MM.1S (cell line): ENCODE measurements at places on chromosomes 11 and 22.

- no peak for DNase-seq
These were observed 463.2 kb downstream of the METTL15 start for GRCh38 chr11:28571371-28571770.

- DNase-seq: no peak
These were observed 12.2 kb downstream of the FAT3 start for GRCh38 chr11:92236856-92237255.

DNA sequence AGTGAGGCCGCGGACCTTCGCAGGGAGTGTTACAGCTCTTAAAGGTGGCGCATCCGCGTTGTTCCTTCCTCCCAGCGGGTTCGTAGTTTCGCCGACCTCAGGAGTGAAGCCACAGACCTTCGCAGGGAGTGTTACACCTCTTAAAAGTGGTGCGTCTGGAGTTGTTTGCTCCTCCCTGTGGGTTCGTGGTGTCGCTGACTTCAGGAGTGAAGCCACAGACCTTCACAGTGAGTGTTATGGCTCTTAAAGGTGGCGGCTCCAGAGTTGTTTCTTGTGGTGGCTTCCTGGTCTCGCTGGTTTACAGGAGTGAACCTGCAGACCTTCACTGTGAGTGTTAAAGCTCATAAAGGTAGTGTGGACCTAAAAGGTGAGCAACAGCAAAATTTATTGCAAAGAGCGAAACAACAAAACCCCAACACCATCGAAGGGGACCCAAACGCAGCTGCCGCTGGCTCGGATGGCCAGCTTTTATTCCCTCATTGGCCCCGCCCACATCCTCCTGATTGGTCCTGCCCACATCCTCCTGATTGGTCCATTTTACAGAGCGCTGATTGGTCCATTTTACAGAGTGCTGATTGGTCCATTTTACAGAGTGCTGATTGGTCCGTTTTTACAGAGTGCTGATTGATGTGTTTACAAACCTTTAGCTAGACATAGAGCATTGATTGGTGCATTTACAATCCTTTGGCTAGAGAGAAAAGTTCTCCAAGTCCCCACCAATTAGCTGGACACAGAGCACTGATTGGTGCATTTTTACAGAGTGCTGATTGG lies 1.2 kb upstream of the TMEM45B start:
- DNase-seq: no peak

GRCh38 chr22:37775785-37776638 lies 31.7 kb upstream of the GCAT start:
- DNase-seq: no peak

GRCh38 chr11:71406681-71407080 lies 41.5 kb downstream of the DHCR7 start:
- DNase-seq: peak; percentile 29

GRCh38 chr11:133934096-133934495 lies 22.7 kb downstream of the IGSF9B start:
- no peak for DNase-seq

DNA sequence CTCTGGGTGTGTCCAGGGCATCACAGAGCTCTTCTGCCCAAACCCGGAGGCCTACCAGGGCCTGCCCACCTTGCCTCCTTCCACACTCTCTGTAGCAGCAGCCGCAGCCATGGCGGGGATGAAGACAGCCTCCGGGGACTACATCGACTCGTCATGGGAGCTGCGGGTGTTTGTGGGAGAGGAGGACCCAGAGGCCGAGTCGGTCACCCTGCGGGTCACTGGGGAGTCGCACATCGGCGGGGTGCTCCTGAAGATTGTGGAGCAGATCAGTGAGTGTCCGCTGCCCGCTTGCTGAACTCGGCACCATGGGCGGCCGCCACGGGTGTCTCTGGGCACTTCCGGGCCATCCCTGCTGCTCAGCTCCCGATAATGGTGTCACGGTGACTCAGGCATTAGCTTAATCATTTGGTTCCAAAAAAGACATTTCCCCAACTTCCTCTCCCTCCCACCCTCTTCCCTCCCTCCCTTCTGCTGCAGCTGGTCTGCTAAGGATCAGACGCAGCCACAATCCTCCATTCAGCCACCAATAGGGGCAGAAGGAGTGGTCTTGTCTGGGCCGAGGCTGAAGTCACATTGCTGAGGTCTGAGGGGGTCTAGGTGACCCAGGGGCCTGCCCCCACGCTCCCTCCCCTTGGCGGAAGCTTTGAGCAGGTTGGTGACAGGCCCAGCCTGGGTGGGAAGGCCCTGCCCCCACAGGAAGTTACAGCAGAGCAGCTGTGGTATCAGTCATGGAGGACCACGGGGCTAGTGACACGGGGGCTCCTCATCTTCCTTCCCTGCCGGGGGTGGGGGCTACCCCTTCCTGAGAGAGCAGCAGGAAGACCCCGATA lies 950 bp downstream of the FERMT3 start:
- DNase-seq: no peak

DNA sequence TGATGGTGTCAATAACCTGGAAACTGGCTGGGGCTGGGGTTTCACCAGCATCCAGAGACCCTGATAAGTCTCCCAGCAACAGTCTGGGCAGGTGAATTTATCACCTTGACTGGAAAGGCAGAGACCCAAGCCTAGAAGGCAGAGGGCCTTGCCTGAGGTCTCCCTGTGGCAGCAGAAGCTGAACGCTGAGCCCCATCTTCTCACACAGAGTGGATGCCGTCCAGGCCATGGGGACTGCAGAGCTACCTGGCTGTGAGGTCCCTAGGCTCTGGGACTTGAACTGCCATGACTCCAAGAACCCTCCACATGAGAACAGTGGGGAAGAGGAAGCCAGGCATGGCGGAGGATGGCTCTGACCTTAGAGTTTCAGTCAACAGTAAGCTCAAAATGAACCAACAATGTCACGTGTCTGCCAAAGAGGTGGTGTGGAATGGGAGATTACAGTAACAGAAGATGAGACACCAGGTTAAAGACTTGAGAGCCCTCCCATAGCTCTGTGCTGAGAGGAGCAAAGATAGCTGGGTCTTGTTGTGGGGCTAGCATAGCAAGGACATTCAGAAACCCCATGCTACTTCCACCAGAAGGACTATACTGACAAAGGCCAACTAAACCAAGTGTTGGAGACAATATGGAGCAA lies 79.1 kb upstream of the LINC01488 start:
- no peak for DNase-seq

DNA sequence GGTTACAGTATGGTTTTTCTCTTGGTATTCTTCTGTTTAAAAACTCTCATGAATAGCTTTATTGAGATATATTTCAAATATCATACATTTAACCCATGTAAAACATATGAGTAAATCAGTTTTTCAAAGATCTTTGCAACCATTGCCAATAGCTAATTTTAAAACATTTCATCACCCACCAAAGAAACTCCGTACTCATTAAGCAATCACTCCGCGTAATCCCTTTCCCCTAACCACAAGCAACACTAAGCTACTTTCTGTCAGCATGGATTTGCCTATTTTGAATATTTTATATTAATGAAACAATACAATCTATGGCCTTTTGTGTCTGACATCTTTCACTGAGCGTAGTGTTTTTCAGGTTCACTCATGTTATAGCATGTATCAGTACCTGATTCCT lies 697.9 kb upstream of the ANO5 start:
- DNase-seq: no peak

GRCh38 chr11:26700574-26701235 lies 21.2 kb downstream of the SLC5A12 start:
- DNase-seq: no peak

GRCh38 chr11:94194712-94195111 lies 66.1 kb downstream of the PANX1 start:
- DNase-seq: no peak

- no peak for DNase-seq
These were observed 3.7 kb upstream of the TMPRSS13 start for GRCh38 chr11:117932947-117933346.

GRCh38 chr11:69343401-69344321 lies 49.7 kb downstream of the MYEOV start:
- DNase-seq: no peak

GRCh38 chr22:46017166-46017565 lies 40.2 kb upstream of the WNT7B start:
- DNase-seq: no peak

GRCh38 chr11:113315811-113316210 lies 1.4 kb downstream of the TTC12 start:
- DNase-seq: no peak

GRCh38 chr11:21794306-21794705 lies 398.6 kb upstream of the ANO5 start:
- DNase-seq: no peak

GRCh38 chr11:115928811-115929210 lies 424.6 kb upstream of the CADM1 start:
- no peak for DNase-seq

DNA sequence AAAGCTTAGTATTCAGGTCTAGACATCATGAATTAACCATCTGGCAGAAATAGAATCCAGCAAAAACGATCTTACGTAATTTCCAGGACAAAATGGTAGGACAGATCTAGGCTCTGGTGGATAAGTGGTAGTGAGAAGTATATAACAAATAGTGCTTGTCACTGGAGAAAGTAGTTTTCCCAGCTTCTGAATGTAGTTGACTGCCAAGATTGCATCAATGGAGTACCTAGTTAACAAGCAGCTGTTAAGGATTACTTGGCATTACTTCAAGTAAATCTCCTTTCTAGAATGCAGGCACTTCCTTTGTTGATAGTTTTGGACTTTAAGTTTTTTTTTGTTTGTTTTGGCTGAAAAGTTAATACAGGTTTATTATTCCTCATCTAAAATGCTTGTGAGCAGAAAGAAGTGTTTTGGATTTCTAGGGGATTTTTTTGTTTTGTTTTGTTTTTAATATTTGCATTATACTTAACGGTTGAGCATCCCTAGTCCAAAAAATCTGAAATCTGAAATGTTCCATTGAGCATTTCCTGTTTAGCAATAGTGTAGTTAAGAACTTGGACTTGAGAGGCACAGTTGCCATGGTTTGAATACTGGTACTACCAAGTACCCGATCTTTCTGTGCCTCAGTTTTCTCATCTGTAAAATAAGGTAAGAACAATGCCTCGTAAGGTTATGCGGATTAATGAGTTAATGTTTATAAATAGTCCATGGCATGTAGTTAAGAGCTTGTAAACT lies 20.3 kb downstream of the FAM118B start:
- no peak for DNase-seq

- peak; percentile 73 for DNase-seq
These were observed 105.1 kb downstream of the HIPK3 start for GRCh38 chr11:33362051-33362910.

DNA sequence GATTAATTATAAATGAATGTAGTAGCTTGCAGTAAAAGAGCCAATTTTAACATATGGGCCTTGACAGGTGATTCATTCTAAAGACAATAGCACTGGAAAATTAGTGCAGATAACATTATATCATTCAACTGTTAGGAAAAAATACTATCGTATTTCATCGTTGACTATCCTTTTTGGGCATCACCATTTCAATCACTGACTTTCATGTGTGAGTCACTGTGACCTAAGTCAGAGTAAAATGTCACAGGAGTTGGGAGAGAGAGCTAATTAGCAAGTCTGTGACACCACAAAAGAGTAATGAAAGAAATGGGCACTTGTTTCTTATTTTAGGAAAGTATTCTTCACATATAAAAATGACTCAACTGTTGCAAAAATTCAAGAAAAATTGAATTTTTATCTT lies 253.8 kb upstream of the CNTN5 start:
- DNase-seq: no peak

DNA sequence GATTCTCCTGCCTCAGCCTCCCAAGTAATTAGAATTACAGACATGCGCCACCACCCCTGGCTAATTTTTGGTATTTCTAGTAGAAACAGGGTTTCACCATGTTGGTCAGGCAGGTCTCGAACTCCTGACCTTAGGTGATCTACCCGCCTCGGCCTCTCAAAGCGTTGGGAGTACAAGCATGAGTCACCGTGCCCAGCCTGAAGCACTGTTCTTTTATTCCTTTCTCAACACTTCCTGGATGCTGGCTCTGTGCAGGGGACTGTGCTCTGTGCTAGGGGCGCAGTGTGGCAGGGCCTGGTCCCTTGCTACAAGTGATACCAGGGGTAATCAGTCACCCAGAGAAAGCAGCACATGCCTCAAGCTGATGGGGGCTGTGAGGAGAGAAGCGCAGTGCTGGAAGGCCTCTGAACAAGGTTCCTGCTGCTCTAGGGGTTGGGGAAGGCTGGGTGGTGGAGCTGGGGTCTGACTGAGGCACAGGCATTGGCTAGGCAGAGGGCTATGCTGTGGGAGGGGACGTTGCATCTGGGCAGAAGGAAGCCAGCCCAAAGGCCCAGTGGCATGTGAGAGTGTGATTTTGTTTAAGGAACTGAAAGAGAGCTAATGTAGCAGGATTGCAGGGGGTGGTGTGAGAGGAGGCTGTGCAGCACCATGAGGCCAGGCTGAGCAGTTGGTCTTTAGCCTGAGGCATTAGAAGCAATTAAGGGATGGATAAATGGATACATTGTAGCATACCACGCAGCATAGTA lies 42.5 kb downstream of the CABIN1 start:
- DNase-seq: no peak

DNA sequence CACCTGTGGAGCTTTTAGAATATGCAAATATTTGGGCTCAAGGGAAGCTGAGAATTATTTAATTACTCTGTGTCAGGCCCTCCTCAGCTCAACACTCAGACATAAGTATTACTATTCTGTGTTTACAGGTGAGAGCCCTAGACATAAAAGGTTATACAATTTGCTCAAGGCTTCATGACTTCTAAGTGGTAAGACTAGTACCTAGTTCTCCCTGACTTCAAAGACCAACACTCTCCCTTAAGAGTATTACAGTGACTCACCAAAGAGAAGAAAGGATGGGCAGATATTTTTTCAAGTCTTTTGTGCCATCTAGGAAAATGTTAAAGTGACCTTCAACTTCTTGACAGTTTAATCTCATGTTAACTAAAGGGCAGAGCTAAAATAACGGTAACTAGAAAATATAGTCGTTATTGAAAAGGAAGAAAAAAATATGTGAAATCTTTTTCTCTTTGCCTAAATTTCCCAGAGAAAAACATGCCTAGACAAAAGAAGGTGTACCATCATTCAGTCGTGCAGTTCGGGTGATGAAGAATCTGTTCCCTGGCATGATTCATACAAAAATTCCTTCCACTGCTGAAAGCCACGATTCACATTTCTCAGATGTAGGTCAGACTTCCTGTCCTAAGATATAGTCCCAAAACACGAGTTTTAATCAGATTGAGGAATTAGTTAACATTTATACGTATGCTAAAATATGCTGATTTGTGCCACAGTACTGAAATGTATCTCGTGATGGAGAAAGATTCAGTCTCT lies 849.1 kb upstream of the API5 start:
- no peak for DNase-seq

DNA sequence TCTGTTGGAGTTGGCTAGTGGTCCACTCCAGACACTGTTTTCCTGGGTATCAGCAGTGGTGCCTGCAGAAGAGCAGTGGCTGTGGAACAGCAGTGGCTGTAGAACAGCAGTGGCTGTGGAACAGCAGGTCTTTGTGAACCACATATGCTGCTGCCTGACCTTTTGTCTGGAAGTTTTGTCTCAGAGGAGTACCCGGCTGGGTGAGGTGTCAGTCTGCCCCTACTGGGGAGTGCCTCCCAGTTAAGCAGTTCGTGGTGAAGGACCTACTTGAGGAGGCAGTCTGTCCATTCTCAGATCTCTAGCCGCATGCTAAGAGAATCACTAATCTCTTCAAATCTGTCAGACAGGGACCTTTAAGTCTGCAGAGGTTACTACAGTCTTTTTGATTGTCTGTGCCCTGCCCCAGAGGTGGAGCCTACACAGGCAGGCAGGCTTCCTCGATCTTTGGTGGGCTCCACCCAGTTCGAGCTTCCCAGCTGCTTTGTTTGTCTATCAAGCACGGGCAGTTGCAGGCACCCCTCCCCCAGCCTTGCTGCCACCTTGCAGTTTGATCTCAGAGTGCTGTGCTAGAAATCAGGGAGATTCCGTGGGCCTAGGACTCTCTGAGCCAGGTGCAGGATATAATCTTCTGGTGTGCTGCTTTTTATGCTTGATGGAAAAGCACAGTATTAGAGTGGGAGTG lies 89.1 kb upstream of the TRIM48 start:
- DNase-seq: no peak

GRCh38 chr11:61754534-61755482 lies 2.4 kb downstream of the MYRF start:
- no peak for DNase-seq
